ENCODE measurements at places on chromosomes 3 and 15.

DNA sequence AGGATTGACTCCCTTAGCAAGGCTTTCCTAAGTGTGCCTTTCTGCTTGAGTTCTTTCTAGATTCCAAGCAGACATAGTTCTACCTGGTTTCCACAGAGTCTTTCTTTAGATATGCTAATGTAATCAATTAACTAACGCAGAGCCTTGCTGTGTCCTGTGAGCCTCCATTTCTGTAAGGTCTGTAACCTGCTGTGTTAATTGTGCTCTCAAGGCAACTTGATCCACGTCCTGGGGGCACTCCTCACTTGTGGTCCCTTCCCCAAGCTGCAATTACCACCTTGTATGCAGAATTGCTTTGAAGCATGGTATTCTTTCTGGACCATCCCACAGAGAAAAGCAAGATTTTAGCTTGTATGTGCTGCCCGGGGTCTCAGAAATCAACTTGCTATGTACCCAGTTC lies 29.5 kb upstream of the THSD4 start:
- no peak for DNase-seq

- no peak for DNase-seq
These were observed 5.8 kb upstream of the MEX3B start for GRCh38 chr15:82051664-82052063.

- DNase-seq: no peak
These were observed 1.9 kb upstream of the PDIA5 start for GRCh38 chr3:123064914-123065313.

DNA sequence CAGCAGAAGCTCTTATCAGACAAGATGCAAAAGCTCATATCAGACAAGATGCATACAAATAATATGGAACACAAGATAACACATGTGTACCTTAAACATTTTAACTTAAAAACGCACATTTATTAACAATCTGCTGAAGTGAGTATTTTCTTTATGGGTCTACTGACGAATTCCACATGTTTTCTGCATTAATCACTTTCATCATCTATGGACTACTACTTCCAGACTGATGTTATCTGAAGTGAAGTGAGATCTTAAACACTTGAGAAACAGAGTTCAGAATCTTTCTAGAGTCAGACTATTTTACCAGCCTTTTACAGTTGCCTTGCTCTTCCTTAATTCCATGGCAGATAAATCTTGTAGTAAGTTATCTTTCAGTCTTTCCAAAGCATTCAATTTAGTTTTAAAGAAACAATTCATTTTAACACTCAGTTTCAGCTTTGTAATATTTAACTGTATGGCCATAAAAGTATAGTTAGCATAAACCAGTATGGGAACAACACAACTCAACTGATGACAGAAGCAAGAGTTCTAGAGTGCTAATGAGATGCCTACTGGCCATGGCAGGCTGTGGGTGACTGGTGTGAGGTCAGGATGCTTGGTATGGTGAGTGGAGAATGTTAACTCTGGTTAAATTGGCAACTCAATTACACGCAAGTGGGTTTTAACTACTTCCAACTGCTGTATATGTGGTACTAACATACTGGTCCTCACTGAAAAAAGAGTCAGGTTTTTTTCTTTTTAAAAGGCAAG lies 9.8 kb downstream of the CMTM6 start:
- DNase-seq: no peak

DNA sequence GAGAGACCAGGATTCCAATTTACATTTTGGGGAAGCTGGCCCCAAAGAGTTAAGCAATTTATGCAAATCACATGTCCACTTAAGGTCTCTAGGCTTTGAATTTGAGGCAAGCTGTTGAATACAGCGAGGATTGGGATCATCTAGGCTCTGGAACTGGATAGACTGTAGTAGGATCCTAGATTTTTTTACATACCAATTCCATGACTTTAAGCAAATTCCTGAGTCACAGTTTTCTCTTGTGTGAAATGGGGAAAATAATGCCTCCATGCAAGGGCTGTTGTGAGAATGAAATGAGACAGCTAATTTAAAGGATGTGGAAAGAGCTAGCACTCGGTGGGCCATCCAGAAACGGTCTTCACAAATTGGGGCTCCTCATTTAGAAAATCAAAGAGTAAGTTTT lies 103.4 kb downstream of the MINAR1 start:
- no peak for DNase-seq

DNA sequence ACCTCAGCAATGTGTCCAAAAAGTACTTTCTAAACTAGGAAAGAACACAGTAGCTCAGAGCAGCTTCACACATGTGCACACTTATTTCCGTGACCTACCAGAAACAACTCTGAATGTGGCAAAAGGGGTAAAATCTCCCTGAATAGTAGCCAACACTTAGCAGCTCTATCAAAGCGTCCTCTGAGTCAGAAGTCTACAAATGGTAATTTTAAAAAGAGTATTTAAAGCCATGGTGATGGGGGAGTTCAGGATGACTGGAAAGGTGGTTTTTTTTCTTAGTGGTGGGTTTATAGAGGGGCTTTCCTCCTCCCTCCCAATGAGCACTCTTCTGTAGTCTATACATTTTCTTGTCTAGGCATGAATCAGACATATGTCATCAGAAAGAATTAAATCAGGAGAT lies 223.8 kb upstream of the PRICKLE2 start:
- no peak for DNase-seq
